Cardiac fibroblast (primary cell): ENCODE measurements at places on chromosomes 12 and 14.

DNA sequence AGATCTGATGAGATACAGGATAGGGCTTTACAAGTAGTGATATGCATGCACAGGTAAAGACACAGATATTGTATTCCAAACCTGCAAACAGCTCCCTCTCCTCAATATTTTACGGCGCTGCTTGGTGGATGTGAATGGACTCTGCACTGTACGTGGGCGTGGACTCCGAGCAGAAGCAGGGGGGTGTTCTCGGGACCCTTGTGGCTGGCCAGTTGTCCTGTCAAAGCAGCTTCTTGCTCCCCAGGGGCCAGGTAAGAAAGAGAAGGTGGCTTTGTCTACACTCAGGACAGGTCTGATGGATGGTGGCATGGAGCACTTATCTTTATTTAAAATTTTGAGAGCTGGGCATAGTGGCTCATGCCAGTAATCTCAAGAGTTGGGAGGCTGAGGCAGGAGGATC is 29.5 kb upstream of the CLMN start:
- DNase-seq = no peak

DNA sequence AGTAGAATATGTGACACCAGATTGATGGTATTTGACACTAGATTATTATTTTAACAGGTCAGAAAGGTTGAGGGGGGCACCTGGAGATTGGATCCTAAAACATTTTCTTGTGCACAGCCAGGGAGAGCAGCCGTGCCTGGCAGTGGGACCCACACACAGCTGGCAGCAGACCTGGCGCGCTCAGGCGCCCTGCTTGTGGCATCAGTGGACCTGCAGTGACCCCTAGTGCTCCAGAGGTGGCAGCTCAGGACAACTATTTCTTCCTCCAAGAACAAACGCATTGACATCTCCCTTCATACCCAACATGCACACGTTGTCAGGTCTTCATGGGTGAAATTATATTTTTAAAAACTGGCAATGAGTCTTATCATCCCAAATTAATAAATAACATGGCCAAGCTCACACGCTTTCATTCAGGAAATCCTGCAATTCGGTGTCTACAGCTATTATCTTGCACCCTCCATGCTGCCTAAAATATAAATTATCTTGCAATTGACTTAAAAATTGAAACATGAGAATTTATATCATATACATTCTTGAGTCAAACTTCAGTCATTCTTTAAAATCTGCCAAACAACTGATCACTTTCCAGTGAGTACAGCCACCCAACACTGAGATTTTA is 7.7 kb upstream of the TMEM132D start:
- DNase-seq = peak; percentile 12

GRCh38 chr12:125070112-125070511 is 4.9 kb downstream of the AACS start:
- no peak for DNase-seq

DNA sequence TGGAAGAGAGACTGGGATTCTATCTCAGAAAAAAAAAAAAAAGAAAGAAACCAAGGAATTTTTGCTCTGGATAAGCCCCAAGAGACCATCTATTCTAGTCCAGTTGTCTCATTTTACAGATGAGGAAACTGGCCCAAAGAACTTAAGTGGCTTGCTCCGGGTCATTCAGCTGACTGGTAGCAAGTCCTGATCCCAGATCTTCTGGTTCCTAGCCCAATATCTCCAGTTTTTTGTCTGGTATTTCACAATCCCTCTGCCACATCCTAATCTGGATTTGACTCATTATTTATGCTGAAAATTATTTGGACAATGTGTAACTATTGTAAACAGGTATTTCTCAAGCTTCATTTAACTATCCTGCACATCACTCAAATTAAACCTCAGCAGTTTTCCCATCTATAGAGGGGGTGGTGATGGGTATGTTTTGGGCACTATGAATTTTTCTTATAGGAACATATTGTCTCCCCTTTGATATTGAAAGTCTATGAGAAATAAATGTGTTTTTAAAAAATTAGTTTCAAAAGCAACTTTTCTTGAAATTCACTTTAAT is 43.4 kb downstream of the PPP2R5E start:
- peak; percentile 88 for DNase-seq

- peak; percentile 46 for DNase-seq
Measured at GRCh38 chr14:101834800-101835547, 73.5 kb downstream of the PPP2R5C start.

GRCh38 chr12:50220363-50220995 is 53.3 kb upstream of the CERS5 start:
- peak; percentile 92 for DNase-seq

DNA sequence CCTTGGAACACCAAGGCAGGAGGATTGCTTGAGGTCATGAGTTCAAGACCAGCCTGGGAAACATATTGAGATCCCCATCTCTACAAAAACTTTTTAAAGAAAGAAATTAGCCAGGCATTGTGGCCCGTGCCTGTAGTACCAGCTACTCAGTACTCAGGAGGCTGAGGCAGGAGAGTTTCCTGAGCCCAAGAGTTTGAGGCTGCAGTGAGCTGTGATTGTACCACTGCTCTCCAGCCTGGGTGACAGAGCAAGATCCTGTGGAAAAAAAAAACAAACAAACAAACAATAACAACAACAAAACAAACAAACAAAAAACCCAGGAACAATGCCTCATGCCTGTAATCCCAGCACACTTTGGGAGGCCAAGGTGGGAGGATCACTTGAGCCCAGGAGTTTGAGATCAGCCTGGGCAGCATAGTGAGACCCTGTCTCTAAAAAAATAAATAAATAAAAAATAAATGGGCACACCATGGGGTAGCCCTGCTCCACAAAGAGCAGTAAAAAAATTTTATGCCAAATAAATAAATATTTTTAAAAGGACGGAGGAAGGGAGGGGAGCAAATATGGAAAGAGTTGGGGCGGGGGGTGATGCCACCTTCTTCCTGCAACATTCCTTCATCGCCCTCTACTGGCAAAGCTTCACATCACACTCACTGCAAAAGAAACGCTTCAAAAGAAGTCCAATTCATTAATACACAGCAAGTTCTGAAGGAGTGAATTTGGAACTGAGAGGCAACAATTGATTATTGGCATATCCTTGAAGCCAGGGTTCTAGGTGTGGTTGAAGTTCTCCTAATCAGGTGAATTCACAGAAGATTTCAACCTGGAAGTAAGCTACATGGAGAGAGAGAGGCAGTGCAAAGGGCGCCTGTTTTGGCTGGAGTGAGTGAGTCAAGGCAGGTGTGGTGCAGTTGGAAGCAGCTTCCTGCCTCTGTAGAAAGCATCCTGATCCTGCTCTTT is 8.8 kb upstream of the GNPTAB start:
- DNase-seq = peak; percentile 78

DNA sequence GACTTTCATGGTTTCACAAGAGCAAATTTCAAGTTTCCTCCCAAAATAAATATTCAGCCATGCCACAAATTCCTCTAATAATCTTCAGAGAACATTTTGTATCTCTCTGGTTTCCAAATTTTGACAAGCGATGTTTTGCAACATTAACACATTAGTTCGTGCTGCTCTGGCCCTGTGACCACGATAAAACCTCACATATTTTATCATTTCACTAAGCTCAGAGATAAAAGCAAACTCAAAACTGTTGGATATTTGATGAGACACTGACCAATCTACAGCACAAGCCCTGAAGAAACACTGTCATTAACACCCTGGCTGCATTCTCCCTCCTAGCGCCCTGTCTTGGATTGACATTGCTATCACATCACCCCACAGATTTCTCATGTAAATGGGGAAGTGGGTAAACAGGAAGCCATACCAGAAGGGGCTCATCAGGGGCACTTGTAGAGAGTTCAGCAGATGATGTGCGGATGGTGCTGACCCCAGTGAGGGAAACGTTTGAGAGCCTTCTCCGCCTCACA is 264.3 kb downstream of the PRKD1 start:
- peak; percentile 30 for DNase-seq

DNA sequence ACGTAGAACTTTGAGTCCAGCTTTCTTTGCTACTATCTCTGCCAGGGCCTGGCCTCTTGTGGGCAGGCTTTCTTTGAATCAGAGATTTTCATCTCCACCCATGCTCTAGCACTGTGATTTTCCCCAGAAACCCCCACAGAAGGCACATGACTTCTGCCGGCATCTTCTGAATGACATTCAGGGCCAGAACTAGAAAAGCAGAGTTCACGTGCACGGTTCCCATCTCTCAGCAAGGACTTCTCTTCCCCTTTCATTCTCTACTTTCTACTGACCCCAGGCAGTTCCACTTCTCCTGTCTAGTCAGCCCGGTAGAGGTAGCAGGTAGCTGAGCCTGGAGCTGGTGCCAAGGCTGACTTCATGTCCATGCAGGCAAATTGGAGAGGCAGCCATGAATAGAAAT is 26.9 kb downstream of the BATF start:
- no peak for DNase-seq

GRCh38 chr12:467591-467990 is 7.9 kb downstream of the B4GALNT3 start:
- no peak for DNase-seq

DNA sequence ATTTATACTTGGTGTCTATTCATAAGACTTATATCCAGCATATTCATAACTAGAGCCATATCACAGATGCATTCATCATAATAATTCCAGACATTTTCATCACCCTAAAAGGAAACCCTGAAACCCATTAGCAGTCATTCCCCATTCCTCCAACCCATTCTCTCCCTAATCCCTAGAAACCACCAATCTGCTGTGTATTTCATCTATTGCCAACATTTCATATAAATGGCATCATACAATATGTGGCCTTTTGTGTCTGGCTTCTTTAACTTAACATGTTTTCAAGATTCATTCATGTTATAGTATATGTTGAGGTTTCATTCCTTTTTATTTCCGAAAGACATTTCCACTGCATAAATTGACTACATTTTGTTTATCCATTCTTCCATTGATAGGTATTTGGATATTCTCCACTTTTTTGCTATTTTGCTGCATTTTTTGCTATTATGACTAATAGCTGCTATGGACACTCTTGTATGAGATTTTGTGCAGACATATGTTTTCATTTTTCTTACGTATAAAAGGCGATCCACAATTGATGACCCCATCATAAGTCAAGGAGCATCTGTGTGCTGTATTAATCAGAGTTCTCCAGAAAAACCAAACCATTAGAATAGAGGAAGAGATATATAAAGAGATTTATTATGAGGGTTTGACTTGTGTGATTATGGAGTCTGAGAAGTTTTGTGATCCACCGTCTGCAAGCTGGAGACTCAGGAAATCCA is 5.1 kb upstream of the OAS2 start:
- DNase-seq = no peak

- DNase-seq = no peak
Measured at GRCh38 chr12:128476266-128476665, 209.3 kb downstream of the TMEM132C start.

- DNase-seq = peak; percentile 17
Measured at GRCh38 chr12:99605-100004, 33.0 kb downstream of the IQSEC3 start.
